GM12864 (cell line): ENCODE measurements at places on chromosomes 2 and 18.

GRCh38 chr2:132646540-132647108 lies 23.4 kb downstream of the LYPD1 start:
- DNase-seq = no peak

DNA sequence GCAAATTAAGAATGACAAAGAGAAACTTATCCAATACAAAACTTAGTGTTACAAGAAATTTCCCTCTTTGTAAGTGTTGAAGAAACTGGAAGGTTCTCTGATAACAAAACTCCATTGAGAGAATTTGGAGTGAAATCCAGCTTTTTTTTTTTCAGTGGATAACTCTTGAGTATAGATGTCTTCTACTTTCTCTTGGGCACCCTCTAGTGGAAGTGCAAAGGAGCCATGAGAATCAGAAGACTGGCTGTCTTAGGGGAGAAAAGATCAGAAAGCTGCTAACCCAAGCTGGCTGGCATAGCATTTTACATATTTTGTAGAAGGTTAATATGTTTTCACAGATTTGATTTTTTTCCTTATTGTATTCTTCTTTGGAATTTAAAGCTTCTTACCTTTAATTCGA lies 138.8 kb upstream of the SATB2 start:
- no peak for DNase-seq

GRCh38 chr2:172929644-172930043 lies 146.0 kb upstream of the MAP3K20 start:
- DNase-seq = no peak

DNA sequence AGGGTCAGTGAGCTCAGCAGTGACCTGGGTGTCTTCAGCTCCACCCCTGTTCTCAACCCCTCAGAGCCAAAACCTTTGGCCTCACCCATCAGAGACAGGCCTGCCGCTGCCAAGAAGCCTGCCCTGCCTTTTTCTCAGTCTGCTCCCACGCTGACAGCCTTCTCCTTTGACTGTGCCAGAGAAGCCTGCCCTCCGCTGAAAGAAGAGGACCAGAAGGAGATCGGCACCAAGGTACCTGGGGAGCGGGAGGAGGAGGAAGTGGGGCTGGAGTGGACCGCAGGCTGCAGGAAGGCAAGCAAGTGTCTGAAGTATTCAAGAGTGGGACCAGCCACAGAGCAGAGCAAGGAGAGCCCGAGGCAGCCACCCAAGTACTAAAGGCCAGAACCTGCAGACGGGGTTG lies 33.2 kb downstream of the TOGARAM2 start:
- no peak for DNase-seq

GRCh38 chr18:73409242-73409641 lies 541.5 kb upstream of the NETO1 start:
- DNase-seq = no peak

GRCh38 chr2:171718720-171719119 lies 31.5 kb downstream of the DYNC1I2 start:
- peak; percentile 25 for DNase-seq

DNA sequence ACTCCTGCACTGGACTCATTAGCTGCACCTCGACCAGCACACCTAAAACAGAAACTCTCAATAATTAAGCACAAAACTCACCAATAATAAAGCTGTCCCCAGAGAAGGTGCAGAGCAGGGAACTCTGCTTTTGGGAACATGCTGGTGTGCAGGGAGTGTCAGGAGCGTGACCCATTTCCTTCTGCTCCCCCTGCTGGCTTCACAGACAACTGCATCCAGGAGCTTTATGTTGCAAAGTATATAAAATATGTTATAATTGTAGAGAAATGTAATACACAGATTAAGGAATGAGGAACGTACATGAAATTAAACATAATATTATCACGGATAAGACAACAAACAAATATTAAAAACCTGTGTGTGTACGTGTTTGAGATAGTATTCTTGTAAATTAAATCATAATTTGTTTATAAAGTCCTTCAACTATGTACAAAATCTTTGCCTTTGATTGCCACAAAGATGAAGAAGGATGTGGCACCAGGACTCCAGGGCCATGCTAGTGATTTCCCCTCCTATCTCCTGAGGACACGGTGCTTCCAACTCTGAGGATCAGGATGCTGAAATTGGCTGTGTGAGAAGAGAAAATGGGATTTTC lies 68.6 kb upstream of the MAL start:
- no peak for DNase-seq

- no peak for DNase-seq
These were observed 166.1 kb downstream of the CLIP4 start for GRCh38 chr2:29281086-29281915.

GRCh38 chr2:28906376-28906775 lies 11.9 kb downstream of the WDR43 start:
- DNase-seq = no peak

DNA sequence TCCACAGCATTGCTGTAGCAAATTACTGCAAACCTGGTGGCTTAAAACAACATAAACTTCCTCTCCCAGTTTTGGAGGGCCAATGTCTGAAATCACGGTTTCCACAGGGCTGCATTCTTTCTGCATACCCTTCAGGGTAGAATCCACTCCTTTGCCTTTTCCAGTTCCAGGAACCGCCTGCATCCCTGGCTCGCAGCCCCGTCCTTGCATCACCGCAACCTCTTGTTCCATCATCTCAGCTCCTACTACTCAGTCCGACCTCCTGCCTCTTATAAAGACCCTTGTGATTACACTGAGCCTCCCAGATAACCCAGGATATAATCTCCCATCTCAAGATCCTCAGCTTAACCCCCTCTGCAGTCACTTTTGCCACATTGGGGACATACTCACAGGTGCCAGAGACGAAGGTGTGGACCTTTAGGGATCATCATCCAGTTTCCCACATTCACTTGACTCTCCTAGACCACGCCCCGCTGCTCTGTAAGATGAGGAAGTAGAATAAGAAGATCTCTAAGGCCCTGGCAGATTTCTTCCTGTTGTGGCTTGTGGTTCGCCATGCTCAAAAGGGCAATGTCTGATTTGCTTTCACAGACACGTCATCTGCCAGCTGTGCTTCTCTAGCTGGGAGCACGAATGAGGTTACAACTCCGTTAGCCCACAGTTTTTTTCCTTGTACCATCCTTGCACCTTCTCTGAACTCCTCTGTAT lies 103.6 kb upstream of the AGAP1 start:
- peak; percentile 36 for DNase-seq

DNA sequence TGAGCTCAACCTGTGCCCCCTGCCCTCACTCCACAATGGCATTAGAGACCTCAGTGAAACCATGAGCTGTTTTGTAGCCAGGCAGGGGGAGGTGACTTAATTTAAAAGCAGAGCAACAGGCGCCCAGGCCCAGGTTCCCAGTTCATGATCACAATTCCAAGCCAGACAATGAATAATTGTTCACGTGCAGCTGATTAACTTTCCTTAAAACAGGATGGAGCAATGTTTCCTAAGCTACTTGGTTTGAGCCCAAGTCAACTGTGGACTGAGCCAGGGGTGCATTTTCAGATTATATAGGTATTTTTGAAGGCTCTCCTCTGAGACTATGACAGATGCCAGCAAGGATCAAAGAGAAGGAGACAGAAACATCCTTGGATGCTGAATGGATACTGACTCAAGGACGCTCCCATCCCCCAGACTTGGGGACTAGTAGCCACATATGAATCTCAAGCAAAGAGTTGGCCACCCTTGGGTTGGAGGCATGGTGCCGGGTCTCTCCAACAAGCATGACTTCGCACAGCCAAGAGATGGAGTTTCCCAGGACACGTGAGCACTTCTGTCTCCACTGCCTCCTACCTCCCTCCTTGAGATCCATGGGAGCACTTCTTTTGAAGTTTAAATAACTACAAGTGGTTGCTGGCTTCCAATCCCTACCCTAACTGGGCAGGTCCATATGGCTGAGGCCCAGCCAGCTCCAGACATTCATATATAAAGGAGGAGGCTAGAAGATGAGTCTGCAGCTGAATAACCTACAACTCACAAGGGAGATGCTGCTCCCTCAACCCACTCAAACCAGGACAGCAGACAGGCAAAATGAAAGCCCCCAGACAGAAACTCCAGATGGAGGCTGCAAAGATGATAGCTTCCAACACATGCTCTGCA lies 12.7 kb downstream of the SMAD7 start:
- DNase-seq = no peak

- no peak for DNase-seq
These were observed 497.9 kb upstream of the FANCL start for GRCh38 chr2:58739033-58739432.

GRCh38 chr2:138476186-138476585 lies 25.4 kb upstream of the SPOPL start:
- no peak for DNase-seq

- DNase-seq = no peak
These were observed 808.9 kb downstream of the SUCLG1 start for GRCh38 chr2:83650161-83650560.

DNA sequence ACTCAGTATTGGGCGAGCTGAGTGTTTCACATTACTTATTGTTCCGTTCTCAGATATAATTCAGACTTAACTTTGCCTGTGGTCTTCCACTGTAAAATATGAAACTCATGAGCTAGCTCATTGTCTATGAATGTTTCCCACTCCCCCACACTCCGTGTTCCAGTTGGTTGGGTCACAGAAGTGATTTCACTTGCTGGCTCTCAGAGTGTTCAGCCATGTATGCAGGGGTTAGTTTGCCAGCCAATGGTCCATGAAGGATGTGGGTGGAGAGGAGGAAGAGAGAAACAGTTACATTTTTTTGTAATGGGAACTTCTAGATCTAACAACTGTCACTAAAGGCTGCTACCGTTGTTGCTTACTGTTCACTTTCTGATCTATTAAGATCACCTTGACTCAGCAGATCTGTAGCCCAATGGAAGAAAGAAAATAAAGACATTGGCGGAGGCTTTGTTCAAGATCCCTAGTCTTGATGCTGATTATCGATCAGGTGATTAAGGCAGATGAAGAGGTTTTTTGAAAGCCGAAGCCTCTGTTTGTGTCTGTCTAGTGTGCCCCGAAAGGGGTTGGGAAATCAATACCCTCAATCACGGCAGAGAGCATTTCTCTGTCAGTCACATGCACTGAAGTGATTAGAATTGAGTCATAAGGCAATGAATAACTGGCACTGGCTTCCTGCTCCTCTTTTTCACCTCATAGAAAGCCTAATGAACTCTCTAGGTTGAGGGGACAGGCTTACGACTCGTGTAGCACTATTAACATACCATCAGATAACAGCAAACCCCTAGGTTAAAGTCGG lies 279.7 kb upstream of the FIGN start:
- DNase-seq = peak; percentile 72

- DNase-seq = peak; percentile 8
These were observed 86.6 kb upstream of the CAVIN2 start for GRCh38 chr2:191933307-191934105.

- DNase-seq = no peak
These were observed 26.1 kb downstream of the PKDCC start for GRCh38 chr2:42073739-42074503.

- DNase-seq = no peak
These were observed 156.0 kb upstream of the ZC3H15 start for GRCh38 chr2:186330050-186330449.

- DNase-seq = no peak
These were observed 43.1 kb downstream of the CYRIA start for GRCh38 chr2:16622399-16622968.

DNA sequence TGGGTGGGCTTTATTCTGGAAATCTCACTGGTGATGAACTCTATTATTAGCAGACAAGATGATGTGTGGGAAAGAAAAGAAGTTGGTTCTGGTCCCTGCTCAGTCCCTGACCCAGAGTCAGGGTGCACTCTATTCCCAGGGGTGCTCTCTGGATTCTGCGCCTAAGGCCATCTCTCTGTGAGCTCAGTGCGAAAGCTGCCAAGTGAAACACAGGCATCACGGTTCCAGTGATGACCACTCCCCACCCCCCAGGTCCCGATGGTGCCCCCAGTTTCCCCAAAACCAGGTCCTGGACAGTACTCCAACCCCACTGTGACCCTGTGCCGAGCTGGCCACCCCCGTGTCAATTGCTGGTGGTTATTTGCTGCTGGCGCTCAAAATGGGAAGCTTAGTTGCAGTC lies 30.1 kb downstream of the RHOB start:
- DNase-seq = no peak

- DNase-seq = no peak
These were observed 362.8 kb downstream of the FBXO15 start for GRCh38 chr18:73784853-73785252.

- DNase-seq = no peak
These were observed 93.9 kb downstream of the ACVR1 start for GRCh38 chr2:157782057-157782845.

DNA sequence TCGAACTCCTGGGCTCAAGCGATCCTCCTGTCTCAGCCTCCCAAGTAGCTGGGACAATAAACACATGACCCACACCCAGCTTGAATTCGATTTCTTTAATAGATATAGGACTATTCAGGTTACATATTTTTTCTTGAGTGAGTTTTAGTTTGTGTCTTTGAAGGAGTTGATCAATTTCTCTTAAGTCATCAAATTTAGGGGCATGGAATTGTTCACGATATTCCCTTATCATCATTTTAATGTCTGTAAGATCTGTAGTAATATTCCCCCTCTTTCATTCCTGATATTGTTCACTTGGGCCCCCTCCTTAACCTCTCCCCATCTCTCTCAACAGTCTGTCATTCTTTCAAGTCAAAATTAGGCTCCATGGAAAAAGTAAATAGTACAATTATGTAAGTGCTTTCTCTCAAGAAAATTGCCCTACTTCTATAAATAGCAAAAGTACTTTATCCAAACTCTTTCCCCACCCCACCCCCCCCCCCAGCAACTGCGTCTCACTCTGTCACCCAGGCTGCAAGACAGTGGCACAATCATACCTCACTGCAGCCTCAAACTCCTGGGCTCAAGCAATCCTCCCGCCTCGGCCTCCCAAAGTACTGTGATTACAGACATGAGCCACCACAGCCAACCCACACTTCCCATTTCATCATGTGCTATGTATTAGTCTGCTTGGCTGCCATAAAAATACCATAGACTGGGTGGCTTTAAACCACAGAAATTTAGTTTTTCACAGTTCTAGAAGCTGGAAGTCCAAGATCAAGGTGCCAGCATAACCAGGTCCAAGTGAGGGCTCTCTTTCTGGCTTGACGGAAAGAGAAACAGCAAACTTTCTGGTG lies 20.1 kb downstream of the WDR33 start:
- no peak for DNase-seq

DNA sequence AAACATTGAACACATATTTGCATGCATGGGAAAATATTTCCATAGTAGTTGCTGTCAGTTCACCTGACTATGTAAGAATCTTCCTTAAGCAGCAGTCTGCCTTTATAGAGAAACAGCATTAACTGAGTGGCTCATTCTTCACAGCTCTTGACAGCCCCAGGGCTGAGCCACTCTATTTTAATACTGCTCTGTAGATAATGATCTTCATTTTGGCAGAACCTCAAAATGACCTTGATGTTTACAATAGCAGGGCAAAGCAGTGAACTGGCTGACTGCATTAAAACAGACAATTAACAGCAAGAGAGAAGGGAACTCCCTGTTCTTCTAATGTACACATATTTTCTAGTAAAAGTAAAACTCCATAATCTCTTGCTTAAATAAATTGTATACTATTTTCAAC lies 580.6 kb upstream of the SOX11 start:
- no peak for DNase-seq

- no peak for DNase-seq
These were observed 1.6 kb upstream of the ADNP2 start for GRCh38 chr18:80107426-80107825.
